ENCODE measurements at places on chromosomes 12 and 14. TPM values are rescaled to one million over a fixed set of nuclear protein-coding genes. Genes with fewer than 3 reads are reported as not detected.

- DNase-seq, result no peak
These were observed 15.4 kb upstream of the TNS2 start for GRCh38 chr12:53034459-53034858.

Gene BDKRB2
- 10.6 TPM for total RNA-seq

GRCh38 chr12:4112290-4112689, 161.3 kb upstream of the CCND2 start:
- no peak for DNase-seq

- no peak for DNase-seq
These were observed 51.6 kb downstream of the CAND1 start for GRCh38 chr12:67320614-67321295.

- no peak for DNase-seq
These were observed 721.3 kb upstream of the USP15 start for GRCh38 chr12:61538951-61539350.

DNA sequence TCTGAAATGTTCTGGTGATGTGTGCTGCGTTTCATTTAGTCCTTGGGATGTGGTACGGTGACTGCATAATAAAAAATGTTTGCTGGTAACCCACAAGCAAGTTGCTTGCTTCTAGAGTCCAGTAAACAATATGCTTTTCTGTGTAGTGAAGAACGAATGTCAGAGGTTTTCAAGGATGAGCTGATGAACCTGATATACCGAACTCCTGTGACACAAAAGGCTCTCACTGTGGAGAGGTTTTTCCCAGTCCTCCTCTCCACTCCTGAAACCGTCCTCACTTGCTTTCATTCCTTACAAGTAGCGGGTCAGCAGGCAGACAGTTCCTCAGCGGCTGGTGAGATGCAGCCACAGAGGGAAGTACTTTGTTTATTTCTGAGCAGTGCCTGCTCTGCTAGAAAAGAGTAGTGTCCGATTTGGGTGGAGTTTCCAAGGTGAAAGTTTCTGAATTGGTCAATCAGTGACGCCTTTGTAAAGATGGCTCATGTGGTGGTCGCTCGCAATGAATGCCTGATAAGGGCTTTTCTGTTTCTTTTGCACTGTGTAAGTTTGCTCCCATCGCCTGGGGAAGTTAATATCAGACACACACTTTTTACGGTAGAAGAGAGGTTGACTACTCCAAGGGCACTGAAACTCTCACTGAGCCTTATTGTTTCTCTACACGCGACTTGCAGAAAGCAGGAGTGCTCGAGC, 3.0 kb downstream of the ETV6 start:
- no peak for DNase-seq

- DNase-seq, result no peak
These were observed 1007.0 kb upstream of the LRFN5 start for GRCh38 chr14:40599725-40600124.

Gene LHX5
- not detected for total RNA-seq
